ENCODE measurements at places on chromosomes 2 and 18. TPM values are rescaled to one million over a fixed set of nuclear protein-coding genes. Genes with fewer than 3 reads are reported as not detected.

Gene MFSD6
- 215 TPM for total RNA-seq

- H3K4me1 ChIP-seq = no peaks in the 10 kb centered on the region
- H3K36me3 ChIP-seq = no peaks in the 10 kb centered on the region
- H3K27ac ChIP-seq = no peak overlapping the region
- H3K27me3 ChIP-seq = no peaks in the 10 kb centered on the region
- H3K4me3 ChIP-seq = no peak overlapping the region
Observed at GRCh38 chr2:58480141-58480540, 239.0 kb upstream of the FANCL start.

Gene PROKR1
- total RNA-seq = 0.13 TPM

- H3K36me3 ChIP-seq = no peaks in the 10 kb centered on the region
- no peak overlapping the region for H3K4me3 ChIP-seq
- no peaks in the 10 kb centered on the region for H3K27me3 ChIP-seq
- DNase-seq = no peak
- H3K4me1 ChIP-seq = peaks cover 9% of the 10 kb centered on the region
- H3K27ac ChIP-seq = no peak overlapping the region
Observed at GRCh38 chr18:70415823-70416488, 127.1 kb downstream of the SOCS6 start.

DNA sequence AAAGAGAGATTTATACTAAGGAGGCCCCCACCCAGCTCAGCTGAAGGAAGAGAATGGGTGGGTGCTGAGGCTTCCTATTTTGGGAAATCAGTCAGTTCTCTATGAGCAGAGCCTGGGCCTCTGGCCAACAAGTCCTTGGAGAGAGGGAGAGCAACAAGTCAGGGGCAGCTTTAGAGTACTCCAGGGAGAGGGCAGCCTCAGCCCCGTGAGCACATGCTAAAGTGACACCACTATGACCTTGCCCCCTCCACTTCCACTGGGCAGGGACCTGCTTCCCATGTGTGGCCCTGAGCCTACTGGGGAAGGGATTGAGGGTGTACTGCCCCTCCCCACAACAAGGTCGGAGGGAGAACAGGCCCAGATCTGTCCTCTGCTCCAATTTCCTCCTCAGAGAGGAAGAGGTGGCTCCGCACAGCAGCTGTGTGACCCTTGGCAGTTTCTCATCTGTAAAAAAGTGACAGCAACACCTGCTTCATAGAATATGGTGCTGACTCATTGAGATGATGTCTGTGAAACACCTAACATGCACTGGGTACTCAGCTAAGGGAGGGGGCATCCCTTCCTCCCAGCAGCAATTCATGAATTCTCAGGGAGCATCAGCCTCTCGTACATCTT lies 72.9 kb downstream of the CLHC1 start:
- no peaks in the 10 kb centered on the region for H3K36me3 ChIP-seq
- H3K27me3 ChIP-seq = no peaks in the 10 kb centered on the region
- H3K27ac ChIP-seq = peak overlapping the region; percentile 51
- no peak for DNase-seq
- H3K4me1 ChIP-seq = peaks cover 88% of the 10 kb centered on the region

GRCh38 chr2:201414099-201415023 lies 36.9 kb downstream of the TRAK2 start:
- H3K27me3 ChIP-seq = no peaks in the 10 kb centered on the region
- peaks cover 32% of the 10 kb centered on the region for H3K4me1 ChIP-seq
- no peak overlapping the region for H3K27ac ChIP-seq
- no peak for DNase-seq
- H3K36me3 ChIP-seq = no peaks in the 10 kb centered on the region
- no peak overlapping the region for H3K4me3 ChIP-seq

DNA sequence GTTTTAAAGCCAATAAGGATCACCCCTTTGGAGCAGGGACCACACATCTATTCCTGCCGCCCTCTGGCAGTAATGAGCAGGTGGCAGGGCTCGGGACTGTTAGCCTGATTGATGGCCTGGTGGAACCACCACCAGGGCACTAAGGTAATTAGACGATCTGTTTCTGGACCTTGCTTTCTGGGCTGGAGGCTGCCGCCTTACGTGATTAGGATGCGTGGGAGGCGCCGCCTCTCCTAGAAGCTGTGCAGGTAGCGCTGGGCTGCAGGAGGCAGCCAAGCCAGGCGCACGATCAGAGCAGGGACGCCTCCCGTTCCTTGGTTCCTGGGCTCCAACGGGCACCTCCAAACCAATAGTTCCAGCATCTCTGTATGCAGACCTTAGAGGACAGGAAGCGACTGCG lies 242.6 kb upstream of the RAB12 start:
- peaks cover 5% of the 10 kb centered on the region for H3K27me3 ChIP-seq

GRCh38 chr2:54680397-54681041 lies 42.9 kb upstream of the EML6 start:
- H3K27ac ChIP-seq = no peak overlapping the region
- H3K27me3 ChIP-seq = no peaks in the 10 kb centered on the region
- H3K36me3 ChIP-seq = no peaks in the 10 kb centered on the region
- no peak overlapping the region for H3K4me3 ChIP-seq
- peaks cover 11% of the 10 kb centered on the region for H3K4me1 ChIP-seq

- no peak overlapping the region for H3K27ac ChIP-seq
- no peaks in the 10 kb centered on the region for H3K27me3 ChIP-seq
- H3K36me3 ChIP-seq = peaks cover 8% of the 10 kb centered on the region
- peak; percentile 24 for DNase-seq
- no peak overlapping the region for H3K4me3 ChIP-seq
Observed at GRCh38 chr2:3176869-3177255, 200.8 kb downstream of the EIPR1 start.

DNA sequence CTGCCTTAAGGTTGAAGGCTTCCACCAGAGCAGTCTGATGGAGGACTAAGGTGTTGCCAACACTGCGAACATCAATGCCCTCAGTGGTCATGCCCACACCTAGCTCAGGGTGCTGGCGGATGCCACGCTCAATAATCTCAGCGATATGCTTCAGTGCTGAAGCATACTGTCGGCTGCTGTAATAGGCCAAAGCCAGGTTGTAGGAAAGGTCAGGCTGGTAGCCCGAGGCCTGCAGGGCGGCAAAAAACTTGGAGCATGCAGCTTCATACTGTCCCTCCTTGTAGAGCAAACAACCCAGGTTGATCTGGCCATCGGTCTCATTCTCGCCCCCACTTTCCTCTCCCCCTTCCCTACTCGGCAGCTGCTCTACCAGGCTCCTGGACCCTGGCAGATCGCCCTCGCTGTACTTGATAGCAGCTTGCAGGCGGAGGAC lies 159.4 kb downstream of the AGPS start:
- H3K36me3 ChIP-seq = no peaks in the 10 kb centered on the region
- peak; percentile 73 for DNase-seq
- H3K4me1 ChIP-seq = peaks cover 13% of the 10 kb centered on the region
- peak overlapping the region; percentile 67 for H3K4me3 ChIP-seq
- H3K27ac ChIP-seq = peak overlapping the region; percentile 93

GRCh38 chr2:197446844-197447243 lies 6.5 kb upstream of the COQ10B start:
- no peaks in the 10 kb centered on the region for H3K36me3 ChIP-seq
- H3K4me3 ChIP-seq = no peak overlapping the region
- H3K4me1 ChIP-seq = no peaks in the 10 kb centered on the region
- no peak overlapping the region for H3K27ac ChIP-seq
- DNase-seq = no peak

Gene SF3B1
- 216 TPM for total RNA-seq

Data from suprapubic skin (tissue), 4 donors.